ENCODE measurements at places on chromosomes 5 and 9.

GRCh38 chr5:107275333-107275732 is 395.4 kb downstream of the EFNA5 start:
- DNase-seq = no peak

DNA sequence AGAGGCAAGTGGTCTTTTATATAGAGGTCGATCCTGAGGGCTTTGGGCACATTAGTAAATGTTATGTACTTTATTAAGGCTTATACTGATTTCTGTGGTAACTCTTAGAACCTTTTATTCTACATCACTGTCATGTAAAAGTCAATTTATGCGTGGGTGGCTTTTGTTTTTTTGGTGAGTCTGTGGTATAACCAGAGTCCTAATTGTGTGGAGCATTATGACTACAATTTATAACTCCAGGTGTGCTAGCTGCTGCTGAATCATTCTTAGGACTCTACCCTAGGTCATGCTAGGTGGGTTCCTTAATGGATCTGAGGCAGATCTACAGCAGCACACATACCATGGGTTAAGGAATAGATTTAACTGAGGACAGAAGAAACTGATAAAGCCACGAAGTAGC is 33.9 kb upstream of the KCNN2 start:
- no peak for DNase-seq

- DNase-seq = no peak
These were observed 64.4 kb downstream of the ANXA1 start for GRCh38 chr9:73216100-73216499.

DNA sequence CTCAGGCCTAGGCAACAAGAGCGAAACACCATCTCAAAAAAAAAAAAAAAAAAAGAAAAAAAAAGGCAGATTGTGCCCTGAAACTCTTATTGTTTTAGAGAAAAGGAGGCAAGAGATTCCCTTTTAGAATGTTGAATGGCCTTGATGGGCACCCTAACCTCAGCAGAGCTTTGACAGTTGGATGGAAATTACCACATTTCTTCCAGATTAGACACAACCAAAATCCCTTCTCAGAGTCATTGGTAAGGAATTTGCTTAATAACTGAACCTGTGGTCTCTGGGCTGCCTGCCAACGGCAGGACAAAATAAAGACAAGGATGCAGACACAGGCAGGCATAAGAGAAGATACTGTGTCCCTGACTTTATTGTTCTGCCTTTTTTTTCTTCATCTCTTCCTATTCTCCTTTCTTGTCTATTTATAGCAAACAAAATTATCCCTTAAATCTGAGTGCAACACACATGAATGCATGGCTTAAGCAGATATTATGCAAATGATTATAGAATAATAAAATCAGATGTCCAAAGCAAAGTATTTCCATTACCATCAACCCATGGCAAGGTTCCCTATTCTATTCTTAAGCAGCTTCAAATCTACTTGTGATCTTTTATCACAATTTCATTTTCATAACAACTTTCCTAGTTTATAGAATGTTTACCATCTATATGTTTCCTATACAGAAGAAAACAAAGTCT is 37.3 kb upstream of the TRIO start:
- DNase-seq = no peak

DNA sequence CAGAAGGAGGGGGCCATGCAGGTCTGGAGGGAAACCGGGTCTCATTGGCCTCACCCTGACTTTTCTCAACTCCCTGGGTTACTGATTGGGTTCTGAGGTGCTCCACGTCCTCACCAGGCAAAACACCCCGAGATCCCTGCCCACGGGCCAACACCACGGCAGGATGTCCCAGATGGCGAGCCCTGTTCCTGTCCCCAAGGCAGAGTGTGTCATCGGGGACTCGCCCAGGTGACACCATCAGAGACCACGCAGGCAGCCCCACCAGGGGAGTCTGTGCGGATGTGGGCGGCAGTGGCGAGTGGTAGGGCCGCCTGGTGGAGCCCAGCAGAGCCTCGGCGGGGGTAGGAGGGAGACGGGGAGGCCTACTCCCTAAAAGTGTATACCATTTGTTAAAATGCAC is 59.0 kb upstream of the UBAC1 start:
- no peak for DNase-seq

DNA sequence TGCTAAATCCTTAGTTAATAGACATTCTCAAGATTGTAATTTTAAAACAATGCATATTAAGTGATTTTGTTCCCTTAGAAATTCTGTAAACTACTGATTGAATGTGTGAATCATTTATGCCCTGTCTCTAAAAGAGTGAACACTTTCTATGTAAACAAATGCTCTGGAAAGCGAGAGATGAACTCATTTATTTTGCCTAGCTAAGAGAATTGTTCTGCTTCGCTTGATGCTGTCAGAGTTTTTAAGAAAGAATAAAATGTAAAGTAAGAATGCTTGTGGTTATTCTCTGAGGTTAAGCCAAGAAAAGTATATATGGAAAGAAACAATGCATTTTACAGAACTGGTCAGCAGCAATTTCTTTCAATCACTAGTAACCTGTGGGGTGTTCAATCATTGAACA is 347.4 kb upstream of the NUDT12 start:
- DNase-seq = no peak

- no peak for DNase-seq
These were observed 7.2 kb upstream of the DUSP1 start for GRCh38 chr5:172777881-172778814.

GRCh38 chr9:126507318-126508109 is 106.2 kb upstream of the LMX1B start:
- DNase-seq = no peak

DNA sequence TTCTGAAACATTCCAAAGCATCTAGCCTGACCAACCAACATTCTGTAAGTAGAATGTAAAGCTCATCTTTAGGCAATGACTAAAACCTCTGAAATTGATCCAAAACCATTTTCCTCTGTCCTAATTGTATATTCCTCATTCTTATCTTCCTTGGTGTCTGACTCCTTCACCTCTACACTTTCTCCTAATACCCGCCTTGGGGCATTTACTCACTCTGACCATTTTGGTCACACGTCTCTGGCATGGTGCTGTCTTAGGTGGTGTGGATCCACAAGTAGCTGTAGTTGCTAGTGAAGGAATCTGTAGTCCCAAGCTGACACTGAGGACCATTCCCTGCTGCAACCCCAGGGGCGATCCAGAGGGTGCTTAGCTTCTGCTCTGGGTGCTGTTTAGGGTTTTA is 40.8 kb upstream of the LMNB1 start:
- no peak for DNase-seq

GRCh38 chr5:100496296-100496695 is 38.9 kb upstream of the FAM174A start:
- no peak for DNase-seq

- no peak for DNase-seq
These were observed 48.1 kb downstream of the POC5 start for GRCh38 chr5:75668977-75669689.

- DNase-seq = no peak
These were observed 37.6 kb downstream of the DUSP1 start for GRCh38 chr5:172733131-172733973.

DNA sequence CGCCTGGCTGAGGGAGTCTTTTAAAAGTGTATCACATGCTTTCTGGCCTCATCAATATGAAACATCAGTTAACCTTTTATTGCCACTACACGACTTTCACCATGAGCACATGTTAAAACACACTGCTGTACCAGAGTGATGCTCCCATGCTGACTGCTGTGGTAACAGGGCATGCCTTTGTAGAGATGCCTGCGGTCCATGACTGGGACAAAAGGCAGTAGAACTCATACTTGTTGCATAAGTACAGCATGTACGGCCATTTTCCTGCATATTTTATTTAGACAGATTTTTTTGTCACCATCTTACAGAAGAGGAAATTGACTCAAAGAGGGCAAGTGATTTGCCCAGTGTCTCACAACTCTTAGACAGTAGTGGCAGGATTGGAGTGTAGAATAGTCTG is 105.7 kb upstream of the ADAMTSL1 start:
- no peak for DNase-seq

GRCh38 chr9:108579757-108580439 is 275.9 kb downstream of the ACTL7B start:
- DNase-seq = no peak

GRCh38 chr5:108521841-108522506 is 140.1 kb upstream of the FBXL17 start:
- DNase-seq = no peak

- DNase-seq = no peak
These were observed 1193.2 kb upstream of the NUDT12 start for GRCh38 chr5:104755806-104756205.

GRCh38 chr9:68672215-68672614 is 32.8 kb upstream of the PIP5K1B start:
- DNase-seq = no peak

DNA sequence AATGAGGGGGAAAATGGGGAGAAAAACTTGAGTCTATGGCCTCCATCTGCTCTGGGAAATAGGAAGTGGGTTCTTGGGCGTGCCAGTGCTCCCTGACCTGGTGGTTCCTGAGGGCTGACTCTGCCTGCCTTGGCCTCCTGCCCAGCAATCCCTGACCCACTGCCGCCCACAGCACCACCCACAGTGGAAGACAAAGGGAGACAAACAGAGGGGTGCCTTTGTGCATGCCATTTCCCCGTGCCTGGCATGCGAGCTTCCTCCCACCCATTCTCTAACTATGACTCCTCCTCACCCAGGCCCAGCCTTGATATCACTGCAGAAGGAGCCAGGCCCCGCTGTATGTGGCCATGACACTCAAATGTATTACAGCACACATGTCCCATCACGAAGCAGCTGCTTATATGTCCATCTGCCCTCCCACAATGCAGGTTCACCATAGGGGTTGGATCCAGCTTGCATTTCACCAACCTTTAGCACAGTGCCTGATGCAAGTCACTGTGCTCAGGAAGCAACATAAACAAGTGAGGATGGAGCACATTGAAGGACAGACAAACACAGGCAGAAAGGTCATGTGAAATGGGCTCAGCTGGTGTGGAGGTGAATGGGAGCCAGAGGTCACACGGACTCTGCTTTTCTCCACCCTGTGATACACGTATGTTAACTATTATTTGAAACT is 84.4 kb downstream of the ADRB2 start:
- DNase-seq = no peak

GRCh38 chr5:43309637-43310036 is 3.6 kb downstream of the HMGCS1 start:
- DNase-seq = no peak

DNA sequence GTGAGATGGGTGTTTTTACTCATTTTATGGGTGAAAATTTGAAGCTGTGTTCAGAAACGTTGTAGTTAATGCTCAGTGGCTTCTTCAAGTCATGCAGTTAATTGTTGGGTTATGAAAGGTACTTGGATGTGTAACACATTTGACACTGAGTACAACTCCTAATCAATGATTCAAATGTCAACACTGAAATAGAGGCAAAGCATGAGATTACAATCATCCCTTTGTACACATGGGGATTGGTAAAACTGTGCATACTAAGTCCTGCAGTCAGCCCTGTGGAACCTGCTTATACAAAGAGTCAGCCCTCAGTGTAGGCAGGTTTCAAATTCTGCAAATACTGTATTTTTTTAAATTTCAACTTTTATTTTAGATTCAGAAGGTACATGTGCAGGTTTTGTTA is 3.3 kb downstream of the ABLIM3 start:
- no peak for DNase-seq

DNA sequence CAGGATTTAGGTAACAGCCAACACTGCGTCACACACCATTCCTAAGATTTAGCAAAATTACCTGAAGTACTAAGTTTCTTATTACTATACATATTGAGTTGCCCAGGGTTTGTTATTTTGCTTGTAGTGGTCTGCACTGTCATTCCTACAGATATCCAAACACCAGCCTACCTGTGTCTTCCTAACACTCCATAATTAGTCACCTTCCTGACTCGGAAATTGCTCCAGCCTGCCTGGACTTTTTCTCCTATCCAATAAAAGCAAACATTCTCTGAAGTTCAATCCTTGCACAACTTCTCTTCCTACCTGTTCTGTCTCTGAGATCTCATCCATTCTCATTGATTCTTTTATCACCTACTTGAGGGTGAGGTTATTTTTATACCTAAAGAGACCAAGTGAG is 243.9 kb downstream of the NR2F1-AS1 start:
- DNase-seq = no peak

- DNase-seq = no peak
These were observed 106.4 kb upstream of the SLC12A2 start for GRCh38 chr5:127976991-127977717.

DNA sequence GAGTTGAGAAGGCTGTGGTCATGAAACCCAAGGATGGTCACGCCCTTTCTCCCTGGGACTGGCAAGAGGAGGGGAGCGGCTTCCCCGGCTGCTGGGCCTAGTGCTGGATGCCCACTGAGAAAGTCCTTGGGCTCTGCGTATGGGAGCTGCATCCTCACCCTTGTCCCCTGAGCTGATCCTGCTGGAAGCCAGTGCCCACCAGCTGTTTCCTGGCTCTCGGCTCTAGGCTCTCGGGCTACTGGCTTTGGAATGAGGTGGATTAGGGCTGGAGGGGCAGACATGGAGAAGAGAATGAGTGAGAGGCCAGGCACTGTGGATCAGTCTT is 149.3 kb upstream of the PPP1R26 start:
- no peak for DNase-seq

GRCh38 chr5:147169901-147170300 is 64.9 kb upstream of the STK32A start:
- DNase-seq = no peak

GRCh38 chr9:90770182-90770738 is 31.4 kb upstream of the SYK start:
- DNase-seq = no peak

DNA sequence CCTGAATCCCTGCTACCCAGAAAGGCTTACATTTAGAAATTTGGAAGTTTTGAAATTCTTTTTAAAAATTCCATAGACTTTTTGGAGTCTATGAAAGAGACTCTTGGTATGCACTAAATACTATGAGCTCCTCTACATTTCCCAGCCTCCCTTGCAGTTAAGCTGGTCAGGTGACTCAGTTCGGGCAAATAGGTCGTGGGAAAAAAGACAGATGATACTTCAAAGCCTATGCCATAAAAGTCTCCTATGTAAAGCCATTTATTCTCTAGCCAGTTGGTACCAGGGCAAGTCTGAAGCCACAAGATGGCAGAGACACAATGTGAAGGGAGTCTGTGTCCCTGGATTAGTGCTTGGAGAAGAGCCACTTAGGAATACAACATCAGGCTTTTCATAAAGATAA is 101.8 kb downstream of the BOD1 start:
- no peak for DNase-seq

- DNase-seq = no peak
These were observed 134.6 kb upstream of the TUT7 start for GRCh38 chr9:86488794-86489193.

DNA sequence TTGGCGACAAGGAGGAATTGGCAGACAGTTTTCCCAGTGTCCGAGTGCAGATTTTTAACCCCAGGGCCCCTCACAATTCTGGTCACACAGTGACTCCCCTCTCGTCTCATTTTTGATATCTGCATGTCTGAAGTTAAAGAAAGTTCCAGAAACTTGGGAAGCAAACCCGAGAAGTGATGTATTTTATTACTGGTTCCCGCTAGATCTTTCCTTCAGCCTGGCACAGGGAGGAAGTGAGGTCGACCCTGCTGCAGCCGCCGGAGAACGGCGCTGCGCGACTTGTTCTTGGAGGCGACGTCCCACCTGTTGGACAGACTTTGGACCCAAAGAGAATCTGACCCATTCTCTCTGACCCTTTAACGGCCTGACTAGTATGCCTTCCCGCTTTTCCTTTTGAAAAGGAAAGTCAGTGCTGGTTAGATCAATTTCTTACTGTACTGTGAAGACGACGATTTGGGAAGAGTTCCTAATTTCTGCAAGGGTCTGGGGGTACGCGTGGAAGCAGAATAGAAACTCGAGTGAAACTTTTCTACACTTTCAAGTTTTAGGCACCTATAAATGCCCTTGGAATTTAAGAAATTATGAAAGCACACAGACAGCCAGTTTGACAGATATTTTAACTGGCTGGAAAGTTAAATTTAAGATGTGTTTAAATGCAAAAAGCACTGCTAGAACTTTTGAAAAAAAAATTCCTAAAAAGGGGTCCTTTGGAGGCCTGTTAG is 744 bp downstream of the OTULIN start:
- no peak for DNase-seq

Data from cortex of kidney (tissue), 1 donor.